ENCODE measurements at places on chromosomes 13 and 19. TPM values are rescaled to one million over a fixed set of nuclear protein-coding genes. Genes with fewer than 3 reads are reported as not detected.

The UHRF1 gene
- 22.1 TPM for total RNA-seq

The PCDH9 gene
- total RNA-seq: 0.14 TPM

The FSTL3 gene
- total RNA-seq: 7.4 TPM

The TIMM29 gene
- 58.2 TPM for total RNA-seq

The CDX2 gene
- 0.04 TPM for total RNA-seq

The DIRAS1 gene
- 12.2 TPM for total RNA-seq

Data from H7 (cell line).